ENCODE measurements at places on chromosomes 1 and 21. TPM values are rescaled to one million over a fixed set of nuclear protein-coding genes. Genes with fewer than 3 reads are reported as not detected.

Gene MIS18A
- 33.4 TPM for total RNA-seq

Gene FAM72C
- 2.3 TPM for total RNA-seq

Gene EPHA8
- not detected for total RNA-seq

Gene SPATA21
- total RNA-seq: not detected

Gene CA6
- not detected for total RNA-seq

Gene GPR37L1
- total RNA-seq: not detected

Gene YBX1
- total RNA-seq: 855 TPM

Gene UBL4B
- total RNA-seq: not detected

Gene SLC22A15
- total RNA-seq: 1.5 TPM

Gene S100A13
- 171 TPM for total RNA-seq

Gene DNASE2B
- total RNA-seq: not detected

Gene IRF6
- not detected for total RNA-seq

Gene FAM167B
- not detected for total RNA-seq

Gene TRIM67
- 1.3 TPM for total RNA-seq

Gene ESRRG
- 1.2 TPM for total RNA-seq

Gene TNFRSF1B
- 7.3 TPM for total RNA-seq

Gene LENEP
- total RNA-seq: not detected

Gene AIRE
- not detected for total RNA-seq

Gene FMO4
- total RNA-seq: 2.0 TPM

Data from Caki2 (cell line).